NCI-H1105 treated with DMSO at 0.1 percent for 48 hours (cell line): ENCODE measurements at places on chromosomes 3 and 15.

- no peak for DNase-seq
Observed at GRCh38 chr3:84077479-84077878, 881.3 kb upstream of the CADM2 start.

GRCh38 chr15:34336991-34337556 is 507 bp downstream of the SLC12A6 start:
- DNase-seq = peak; percentile 24

DNA sequence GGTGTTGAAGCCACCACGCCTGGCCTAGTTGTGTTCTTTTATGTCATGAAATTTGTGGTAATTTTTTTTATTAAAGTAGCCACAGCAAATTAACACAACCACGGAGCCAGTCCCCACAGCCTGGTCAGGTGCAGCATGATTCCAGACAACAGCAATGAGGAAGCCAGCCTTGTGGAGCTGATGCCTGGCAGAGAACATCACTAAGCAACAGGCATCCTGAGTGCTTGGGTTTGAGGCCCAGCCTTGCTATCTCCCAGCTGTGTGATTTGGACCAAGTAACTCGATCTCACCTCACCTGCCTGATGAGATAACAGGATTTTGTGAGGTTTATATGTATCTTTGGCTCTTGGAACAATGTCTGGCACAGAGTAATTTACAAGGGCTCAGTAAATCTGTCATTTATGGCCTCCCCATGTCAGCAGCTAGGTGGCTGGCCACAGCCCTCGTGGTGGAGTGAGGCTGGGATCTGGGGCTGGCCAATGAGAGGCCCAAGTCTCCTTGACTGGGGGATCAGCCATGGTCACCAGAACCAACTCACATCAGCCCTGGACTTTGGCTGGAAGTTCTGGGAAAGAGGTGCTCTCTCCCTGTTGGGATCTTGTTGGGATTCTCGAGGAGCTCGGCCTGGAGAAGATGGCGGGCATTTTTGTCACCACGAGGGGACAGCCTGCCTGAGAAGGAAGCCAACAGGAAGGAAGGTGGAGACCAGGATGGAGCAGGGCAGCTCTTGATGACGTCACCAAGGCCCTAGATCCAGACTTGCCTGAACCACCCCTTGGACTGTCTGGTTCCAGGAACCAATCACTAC is 22.8 kb upstream of the FLNB start:
- DNase-seq = no peak

- DNase-seq = no peak
Observed at GRCh38 chr3:177930771-177931170, 605.5 kb upstream of the KCNMB2 start.

DNA sequence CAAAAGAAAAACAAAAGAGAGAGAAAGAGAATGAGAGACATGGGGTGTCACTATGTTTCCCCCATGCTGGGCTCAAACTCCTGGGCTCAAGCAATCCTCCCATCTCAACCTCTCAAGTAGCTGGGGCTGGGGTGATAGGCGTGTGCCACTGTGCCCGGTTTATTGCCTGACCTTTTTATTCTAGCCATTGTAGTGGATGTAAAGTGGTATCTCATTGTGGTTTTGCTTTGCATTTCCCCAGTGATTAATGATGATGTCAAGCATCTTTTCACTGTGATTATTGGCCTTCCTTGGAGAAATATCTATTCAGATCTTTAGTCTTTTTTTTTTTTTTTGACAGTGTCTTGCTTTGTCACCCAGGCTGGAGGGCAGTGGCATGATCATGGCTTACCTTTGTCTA is 37.7 kb upstream of the GK5 start:
- DNase-seq = no peak

DNA sequence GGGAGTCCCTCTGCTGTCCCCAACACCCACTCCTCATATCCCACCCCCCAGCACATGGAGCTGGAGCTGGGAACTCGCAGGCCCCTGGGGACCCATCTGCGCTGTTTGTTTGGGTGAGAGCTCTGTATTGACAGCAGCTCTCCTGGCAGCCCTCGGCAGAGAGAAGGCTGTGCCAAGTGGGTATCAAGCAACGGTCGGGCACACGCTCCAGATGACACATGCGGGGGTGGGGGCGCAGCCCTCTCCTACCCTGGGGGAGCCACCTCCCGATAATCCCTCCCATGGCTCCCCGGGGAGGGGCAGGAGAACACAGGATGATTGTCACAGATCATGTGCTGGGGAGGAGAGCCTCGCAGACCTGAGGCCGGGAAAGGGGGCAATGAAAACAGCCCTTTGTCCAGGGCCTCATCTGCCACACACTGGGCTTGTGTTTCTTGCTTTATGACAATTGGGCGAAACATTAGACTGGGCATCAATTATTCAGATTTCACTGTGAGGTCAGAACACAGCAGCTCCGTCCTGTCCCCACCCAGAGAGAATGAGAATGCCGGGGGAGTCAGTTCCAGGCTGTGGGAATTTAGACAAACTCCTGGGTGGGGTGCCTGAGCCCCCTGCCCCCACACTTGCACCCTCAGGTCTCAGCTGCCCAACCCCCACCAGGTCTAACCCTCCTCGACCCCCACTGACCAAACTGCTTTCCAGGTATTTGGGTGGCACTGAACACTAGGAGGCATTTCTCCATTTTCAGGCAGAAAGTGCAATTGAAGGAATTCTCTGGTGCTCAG is 46.4 kb upstream of the KLF13 start:
- DNase-seq = peak; percentile 93

DNA sequence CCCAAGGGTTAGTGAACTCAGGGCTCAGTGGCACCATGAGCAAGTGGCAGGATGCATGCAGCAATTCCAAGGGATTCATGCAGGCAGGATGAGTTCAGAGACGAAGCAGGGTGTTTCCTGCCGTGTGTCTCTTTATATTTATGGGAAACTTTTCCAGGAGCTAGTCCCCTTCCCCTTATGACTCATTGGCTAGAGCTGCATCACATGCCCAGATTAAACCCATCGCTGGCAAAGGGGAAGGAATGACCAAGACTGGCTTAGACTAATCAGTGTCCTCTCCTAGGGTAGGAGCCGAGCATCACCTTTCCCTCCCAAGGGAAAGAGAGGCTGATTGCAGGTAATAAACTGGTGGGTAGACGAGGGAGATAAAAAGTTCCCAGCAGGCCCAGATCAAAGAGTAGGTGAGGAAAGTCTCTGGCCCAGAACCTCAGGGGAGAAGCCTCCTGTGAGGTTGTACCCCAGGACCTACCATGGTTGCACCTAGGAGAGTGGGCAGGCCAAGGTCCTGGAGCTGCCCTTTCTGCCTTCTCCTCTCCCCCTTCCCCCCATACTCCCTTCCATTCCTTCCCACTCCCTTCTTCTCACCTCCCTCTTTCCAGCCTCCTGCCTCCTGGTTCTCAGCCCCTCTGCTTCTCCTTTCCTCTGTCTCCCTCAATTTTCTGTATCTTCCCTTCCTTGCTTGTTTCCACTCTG is 67.8 kb upstream of the ITGA11 start:
- no peak for DNase-seq

DNA sequence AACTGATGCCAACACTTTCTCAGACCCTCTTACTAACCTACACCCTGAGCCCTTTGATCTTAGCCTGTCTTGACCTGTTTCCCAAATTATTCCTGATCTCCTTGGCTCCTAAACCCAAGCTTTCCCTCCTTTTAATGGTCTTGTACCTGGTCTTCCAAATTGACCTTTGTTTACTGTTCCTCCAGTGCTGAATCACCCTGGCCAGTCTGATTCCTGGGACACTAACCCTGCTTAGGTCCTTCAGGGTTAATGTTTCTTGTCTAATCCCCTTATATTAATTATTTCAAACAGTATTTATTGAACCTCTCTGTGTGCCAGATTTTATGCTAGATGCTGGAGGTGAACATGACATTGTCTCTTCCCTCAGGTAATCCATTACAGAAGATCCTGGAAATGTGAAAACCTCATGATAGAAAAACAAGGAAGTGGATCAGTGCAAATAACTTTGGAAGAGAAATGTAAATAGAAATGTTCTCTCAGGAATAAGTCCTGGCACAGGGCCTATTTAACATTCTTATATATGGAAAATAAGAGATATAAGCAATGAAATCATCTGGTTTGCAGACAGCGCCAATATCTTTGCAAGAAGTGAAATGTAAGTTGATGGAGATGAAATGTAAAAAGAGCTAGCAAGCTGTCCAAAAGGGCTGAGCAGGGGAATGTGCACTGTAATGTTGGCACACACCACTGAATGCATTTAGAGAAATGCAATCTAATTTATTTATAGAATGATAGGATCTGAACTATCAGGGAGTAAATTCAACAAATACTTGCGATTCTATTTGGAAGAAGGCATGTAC is 20.7 kb downstream of the HGD start:
- DNase-seq = no peak

GRCh38 chr3:64548200-64548889 is 139.5 kb downstream of the ADAMTS9 start:
- no peak for DNase-seq

GRCh38 chr15:35680951-35681350 is 135.0 kb upstream of the DPH6 start:
- DNase-seq = no peak

DNA sequence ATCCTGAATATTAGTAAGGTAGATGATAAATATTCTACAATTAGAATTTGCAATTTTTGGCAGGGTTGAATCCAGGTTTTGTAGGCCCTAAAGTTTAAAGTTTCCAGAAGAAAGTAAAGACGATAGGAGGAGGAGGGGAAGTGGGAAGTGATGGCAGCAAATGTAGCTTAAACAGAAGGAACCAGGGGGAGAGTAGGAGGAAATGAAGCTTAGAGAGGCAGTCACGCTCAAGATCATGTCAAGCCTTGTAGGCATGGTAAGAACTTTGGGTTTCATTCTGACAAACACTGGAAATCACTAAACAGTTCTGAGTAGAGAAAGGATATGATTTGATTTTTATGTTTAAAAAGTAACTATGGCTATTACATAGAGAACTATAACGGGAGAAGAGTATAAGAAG is 63.9 kb downstream of the NR2E3 start:
- no peak for DNase-seq

GRCh38 chr3:1616744-1617143 is 481.9 kb upstream of the CNTN4 start:
- no peak for DNase-seq

DNA sequence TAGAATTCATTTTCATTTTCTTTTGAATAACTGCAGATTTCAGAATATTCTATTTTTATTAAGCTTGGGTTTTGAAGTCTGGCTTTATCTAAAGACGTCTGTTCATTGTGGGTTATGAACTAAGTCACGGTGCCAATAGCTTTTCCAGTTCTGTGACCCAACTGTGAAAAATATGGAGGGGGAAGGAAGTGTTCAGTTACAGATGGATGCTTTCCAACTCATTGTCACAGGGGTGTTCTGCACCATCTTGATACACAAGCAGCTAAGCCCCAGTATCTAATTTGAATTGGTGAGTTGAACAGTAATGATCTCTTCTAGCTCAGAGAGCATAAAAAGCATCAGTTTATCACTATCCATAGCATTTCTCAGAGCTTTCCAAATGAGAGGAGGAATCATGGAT is 710.6 kb downstream of the EDEM1 start:
- DNase-seq = no peak
